ENCODE measurements at places on chromosomes 2 and 18. TPM values are rescaled to one million over a fixed set of nuclear protein-coding genes. Genes with fewer than 3 reads are reported as not detected.

DNA sequence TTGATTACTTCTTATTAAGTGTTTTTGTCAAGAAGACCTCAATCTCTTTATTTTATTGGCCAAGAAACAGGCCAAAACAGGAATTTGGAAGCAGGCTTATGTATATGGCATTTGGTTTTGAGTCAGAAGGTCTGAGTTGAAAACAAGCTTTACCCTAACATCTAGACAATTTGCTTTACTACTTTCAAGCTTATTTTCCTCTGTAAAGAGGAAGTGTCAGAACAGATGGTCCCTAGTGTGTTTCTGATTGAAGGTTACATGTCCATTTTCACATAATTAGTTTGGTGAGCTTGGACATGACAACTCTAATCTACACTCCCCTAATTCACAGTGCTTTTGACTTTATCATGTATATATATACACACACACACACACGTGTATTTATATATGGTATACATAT is 19.8 kb upstream of the MAP4K4 start:
- H3K27ac ChIP-seq: no peak overlapping the region
- no peak overlapping the region for H3K4me3 ChIP-seq
- no peaks in the 10 kb centered on the region for H3K36me3 ChIP-seq
- H3K27me3 ChIP-seq: no peaks in the 10 kb centered on the region
- no peaks in the 10 kb centered on the region for H3K4me1 ChIP-seq
- DNase-seq: no peak

TTN gene
- total RNA-seq: 1.1 TPM

RTP5 gene
- not detected for total RNA-seq

MAP3K19 gene
- not detected for total RNA-seq

- no peak overlapping the region for H3K27ac ChIP-seq
- no peaks in the 10 kb centered on the region for H3K27me3 ChIP-seq
- DNase-seq: peak; percentile 71
- no peaks in the 10 kb centered on the region for H3K4me1 ChIP-seq
- H3K36me3 ChIP-seq: peaks cover 50% of the 10 kb centered on the region
Measured at GRCh38 chr18:79933765-79934164, 17.7 kb downstream of the SLC66A2 start.

GRCh38 chr2:176138526-176138922 is 9.0 kb downstream of the HOXD8 start:
- no peaks in the 10 kb centered on the region for H3K27me3 ChIP-seq
- no peaks in the 10 kb centered on the region for H3K36me3 ChIP-seq
- peaks cover 17% of the 10 kb centered on the region for H3K4me1 ChIP-seq
- H3K4me3 ChIP-seq: no peak overlapping the region

- H3K4me3 ChIP-seq: no peak overlapping the region
- H3K27ac ChIP-seq: no peak overlapping the region
- DNase-seq: no peak
- H3K27me3 ChIP-seq: peaks cover 74% of the 10 kb centered on the region
- H3K4me1 ChIP-seq: no peaks in the 10 kb centered on the region
Measured at GRCh38 chr2:131556998-131557397, 29.3 kb downstream of the CCDC74A start.

DSG3 gene
- total RNA-seq: not detected

FNDC4 gene
- total RNA-seq: 1.7 TPM

GPR35 gene
- total RNA-seq: 5.2 TPM

DNA sequence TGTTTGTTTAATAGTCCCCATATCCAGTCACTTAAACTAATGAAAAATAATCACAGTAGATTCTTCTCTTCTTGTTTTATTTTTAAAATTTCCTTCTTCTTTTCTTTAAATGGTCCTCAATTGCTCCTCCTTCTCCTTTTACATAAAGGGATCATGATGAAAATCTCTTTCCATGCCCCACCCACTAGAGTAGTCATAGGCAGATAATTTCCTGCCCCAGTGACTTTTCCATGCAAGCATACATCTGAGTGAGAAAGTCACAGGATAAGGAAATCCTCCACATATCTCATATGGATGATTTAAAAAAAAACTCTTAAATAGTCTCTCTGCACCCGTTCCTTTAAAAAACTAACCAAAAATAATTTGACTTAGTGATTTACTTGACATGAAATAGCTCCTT is 552.3 kb upstream of the SETBP1 start:
- H3K4me1 ChIP-seq: peaks cover 8% of the 10 kb centered on the region
- no peaks in the 10 kb centered on the region for H3K36me3 ChIP-seq
- H3K4me3 ChIP-seq: no peak overlapping the region
- no peak overlapping the region for H3K27ac ChIP-seq
- no peaks in the 10 kb centered on the region for H3K27me3 ChIP-seq

GRCh38 chr18:54558609-54559585 is 32.1 kb upstream of the DYNAP start:
- no peak overlapping the region for H3K4me3 ChIP-seq
- no peaks in the 10 kb centered on the region for H3K27me3 ChIP-seq
- H3K27ac ChIP-seq: no peak overlapping the region
- peak; percentile 59 for DNase-seq
- H3K36me3 ChIP-seq: no peaks in the 10 kb centered on the region
